ENCODE measurements at places on chromosomes 1 and 21.

- DNase-seq: peak; percentile 35
Observed at GRCh38 chr1:64136752-64137411, 66.5 kb upstream of the UBE2U start.

- DNase-seq: no peak
Observed at GRCh38 chr1:198337886-198338285, 181.1 kb downstream of the NEK7 start.

DNA sequence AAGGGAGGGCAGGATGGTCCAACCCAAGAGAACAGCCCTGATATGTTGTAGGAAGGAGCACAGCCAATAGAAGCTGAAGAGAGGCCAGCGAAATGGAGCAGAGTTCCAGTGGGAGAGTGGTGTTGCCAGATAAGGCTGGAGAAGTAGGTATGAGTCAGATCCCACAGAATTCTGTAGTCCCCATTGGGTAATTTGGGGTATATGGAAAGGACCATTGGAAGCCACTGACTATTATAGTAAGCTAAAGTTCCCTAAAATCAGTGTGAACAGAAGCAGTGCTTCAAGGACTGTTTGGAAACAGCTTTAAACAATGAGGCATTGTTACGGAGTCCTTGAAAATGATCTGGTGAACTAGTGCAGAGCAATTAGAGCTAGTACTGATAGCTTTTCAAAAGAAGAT lies 63.0 kb downstream of the DISP1 start:
- DNase-seq: no peak

DNA sequence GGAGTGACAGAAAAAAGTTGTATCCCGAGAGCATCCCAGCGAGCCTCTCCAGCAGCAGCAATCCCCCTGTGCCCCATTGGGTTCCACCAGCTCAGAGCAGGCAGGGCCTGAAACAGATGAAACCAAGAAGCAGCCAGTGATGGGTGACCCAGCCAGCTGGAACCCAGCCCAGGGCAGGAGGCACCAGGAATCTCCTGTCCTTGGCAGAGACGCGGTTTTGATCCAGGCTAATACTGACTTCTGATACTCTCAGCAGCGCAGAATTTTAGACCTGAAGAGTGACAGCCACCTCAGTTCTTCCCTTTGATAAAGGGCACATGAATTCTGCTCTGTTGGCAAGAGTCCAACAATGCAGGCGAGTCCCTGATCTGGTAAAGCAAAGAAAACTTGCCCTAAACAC lies 11.4 kb upstream of the OLIG1 start:
- DNase-seq: no peak
